Activated CD4-positive, CD25-positive, alpha-beta regulatory T cell treated with anti-CD3 and anti-CD28 coated beads, Interleukin-2, amount 50 U/mL, for 72 hours (primary cell): ENCODE measurements at places on chromosomes 3 and 15.
A peak's percentile ranks its signal among the peaks of the same experiment; 100 is the strongest.

GRCh38 chr3:82568776-82569338, 807.4 kb upstream of the GBE1 start:
- no peak for DNase-seq

DNA sequence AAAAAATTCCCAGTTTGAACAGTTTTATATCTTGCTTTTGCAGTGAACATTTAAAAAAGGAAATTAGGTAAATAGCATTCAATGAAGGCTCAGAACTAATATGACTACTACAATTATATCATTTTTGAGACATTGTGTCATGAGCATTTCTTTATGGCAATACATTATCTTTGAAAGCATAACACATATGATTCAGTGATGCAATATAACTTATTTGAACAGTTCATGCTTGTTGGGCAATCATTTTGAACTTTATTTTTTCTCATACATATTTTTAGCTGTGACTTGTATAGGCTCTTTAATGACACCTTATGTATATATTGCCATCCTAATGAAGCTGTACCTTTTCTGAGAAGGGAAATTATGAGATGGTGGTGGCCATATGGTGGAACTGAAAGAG, 828.6 kb upstream of the NR2F2 start:
- DNase-seq, result no peak

DNA sequence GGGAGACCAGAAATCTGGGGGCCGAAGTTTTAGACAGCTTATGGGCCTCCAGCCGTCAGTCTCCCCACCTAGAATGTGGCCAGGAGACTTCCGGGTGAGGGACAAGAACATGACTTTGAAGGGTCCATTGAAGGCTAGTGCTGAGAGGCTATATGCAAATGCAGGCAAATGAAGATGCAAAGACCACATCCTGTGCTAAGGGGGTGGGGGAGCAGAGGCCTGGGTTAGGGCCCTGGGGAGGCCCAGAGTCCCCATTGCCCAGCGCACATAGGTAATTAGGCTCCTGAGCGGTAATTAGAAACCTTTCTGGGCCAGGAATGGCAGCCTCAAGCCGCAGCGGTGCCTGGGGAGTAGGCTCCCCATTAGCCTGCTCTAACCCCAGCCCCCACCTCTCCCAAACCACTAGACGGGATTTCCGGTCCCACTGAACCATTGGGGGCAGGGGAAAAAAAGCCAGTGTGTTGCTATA, 6.8 kb downstream of the CSK start:
- peak; percentile 64 for DNase-seq

- DNase-seq, result no peak
Observed at GRCh38 chr3:173920386-173920785, 522.8 kb downstream of the NLGN1 start.

DNA sequence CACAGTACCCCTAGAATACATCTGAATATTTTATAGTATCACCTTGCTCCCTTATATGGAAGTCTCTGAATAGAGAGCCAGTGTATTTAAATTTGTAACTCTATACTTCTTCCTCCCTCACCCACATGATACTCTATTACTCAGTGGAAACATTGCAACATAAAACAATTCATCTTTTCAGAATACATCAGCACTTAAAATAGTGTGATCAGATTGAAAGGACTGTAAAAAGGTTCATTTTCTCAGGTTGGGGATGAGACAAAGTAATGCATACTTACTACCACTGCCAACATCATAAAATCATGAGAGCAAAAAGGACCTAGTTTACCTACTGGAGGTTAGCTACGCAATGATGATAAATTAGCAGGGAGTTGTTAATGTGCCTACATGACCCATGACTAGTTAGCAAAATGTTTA, 13.8 kb upstream of the THRB start:
- DNase-seq, result no peak

GRCh38 chr3:177830411-177830849, 633.1 kb upstream of the TBL1XR1 start:
- DNase-seq, result no peak

- no peak for DNase-seq
Observed at GRCh38 chr15:61141497-61142125, 87.5 kb downstream of the RORA start.

GRCh38 chr15:68335251-68335650, 57.7 kb downstream of the FEM1B start:
- no peak for DNase-seq

DNA sequence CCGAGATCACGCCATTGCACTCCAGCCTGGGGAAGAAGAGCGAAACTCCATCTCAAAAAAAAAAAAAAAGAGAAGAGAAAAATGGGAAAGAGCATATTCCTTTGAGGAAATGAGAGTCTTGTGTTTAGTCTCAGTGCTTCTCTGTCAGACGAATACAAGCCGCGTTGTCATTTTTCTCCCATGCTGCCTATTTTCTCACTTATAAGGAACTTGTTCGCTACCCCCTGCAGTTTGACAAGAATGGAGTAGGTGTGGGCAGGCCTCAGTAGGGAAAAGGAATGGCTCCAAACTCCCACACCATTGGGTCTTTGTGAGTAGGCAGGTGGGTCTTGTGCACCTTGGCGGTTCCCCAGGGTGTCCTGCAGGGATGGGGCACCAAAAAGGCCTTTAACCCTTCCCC, 6.5 kb downstream of the GPR160 start:
- DNase-seq, result no peak
